ENCODE measurements at places on chromosomes 6 and 20. TPM values are rescaled to one million over a fixed set of nuclear protein-coding genes. Genes with fewer than 3 reads are reported as not detected.

The BTNL2 gene
- total RNA-seq = not detected

DNA sequence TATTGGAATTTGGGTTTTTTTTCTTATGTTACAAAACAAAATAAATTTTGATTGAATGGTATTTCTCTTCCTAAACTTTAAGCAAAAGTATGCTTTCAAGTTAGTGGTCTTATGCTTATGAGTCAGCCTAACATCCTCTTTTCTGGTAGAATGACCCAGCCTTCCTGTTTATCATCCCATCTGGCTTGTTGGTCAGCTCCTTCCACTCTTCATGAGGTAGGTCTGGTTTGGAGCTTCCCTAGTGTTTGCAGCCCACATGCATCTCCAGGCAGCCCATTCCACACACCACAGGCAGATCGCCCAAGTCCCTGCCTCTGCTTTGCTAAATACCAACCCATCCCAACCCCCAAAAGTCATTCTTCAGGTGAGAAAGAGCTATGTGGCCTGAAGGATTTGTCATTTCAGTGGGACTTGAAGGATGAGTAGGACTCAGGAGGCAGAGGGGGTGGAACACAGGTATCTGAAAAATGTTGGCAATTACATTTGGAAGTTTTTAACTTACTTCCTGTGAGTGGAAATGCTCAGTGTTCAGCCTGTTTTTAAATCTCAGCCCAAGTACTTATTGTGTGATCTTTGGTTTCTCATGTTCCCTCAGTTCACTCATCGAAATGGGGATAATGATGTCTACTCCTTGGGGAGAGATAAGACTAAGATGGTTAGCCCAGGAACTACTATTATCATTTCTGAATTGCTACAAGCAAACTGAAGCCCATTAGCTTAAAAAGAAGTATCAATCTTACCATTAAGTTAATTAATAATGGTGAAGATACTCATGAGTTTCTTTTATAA lies 294.0 kb downstream of the ADGB start:
- no peak for DNase-seq
- peaks cover 13% of the 10 kb centered on the region for H3K27me3 ChIP-seq
- H3K4me3 ChIP-seq = no peak overlapping the region
- H3K4me1 ChIP-seq = peaks cover 12% of the 10 kb centered on the region
- H3K36me3 ChIP-seq = no peaks in the 10 kb centered on the region

The OVOL2 gene
- 0.25 TPM for total RNA-seq

DNA sequence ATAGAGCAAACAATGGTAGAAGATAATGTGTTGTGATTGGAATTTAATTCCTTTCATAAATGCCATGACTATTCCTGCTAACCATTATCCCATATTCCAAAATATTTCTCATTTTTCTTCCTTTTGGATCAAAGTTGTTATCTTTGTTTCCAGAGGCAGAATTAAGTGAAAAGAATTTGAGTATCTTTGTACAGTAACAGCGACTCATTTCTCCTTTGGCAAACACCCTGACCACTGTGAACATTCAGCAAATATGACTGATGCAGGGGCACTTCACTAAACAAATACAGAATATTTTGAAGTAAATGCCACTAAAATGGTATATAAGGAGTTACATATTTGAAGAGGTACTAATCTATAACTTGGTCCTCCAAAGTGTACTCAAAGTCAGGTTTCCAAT lies 105.0 kb upstream of the LAMP5 start:
- DNase-seq = no peak
- H3K27me3 ChIP-seq = no peaks in the 10 kb centered on the region
- H3K36me3 ChIP-seq = no peaks in the 10 kb centered on the region
- no peak overlapping the region for H3K27ac ChIP-seq
- H3K4me1 ChIP-seq = no peaks in the 10 kb centered on the region
- H3K4me3 ChIP-seq = no peak overlapping the region

DNA sequence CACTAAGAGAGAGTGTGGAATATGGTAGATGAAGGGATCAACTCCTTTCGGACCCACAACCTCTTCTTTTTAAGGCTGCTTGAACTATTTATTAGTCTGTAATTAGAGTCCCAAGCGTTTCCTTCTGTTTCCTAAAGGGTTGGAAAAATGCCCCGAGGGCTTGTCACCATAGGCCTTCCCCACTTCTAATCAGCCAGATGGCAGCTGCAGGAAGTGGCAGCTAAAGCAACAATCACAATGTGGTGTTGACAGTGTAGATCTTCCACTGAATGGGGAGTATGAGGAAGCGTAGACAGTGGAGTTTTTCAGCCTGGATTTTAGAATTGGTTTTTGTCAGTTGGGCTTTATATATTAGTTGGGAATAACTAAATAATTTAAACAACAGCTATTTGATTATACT lies 40.6 kb downstream of the SLC35D3 start:
- H3K27ac ChIP-seq = no peak overlapping the region
- DNase-seq = no peak
- H3K4me1 ChIP-seq = no peaks in the 10 kb centered on the region
- H3K4me3 ChIP-seq = no peak overlapping the region
- no peaks in the 10 kb centered on the region for H3K36me3 ChIP-seq

GRCh38 chr20:48603819-48604405 lies 223.9 kb downstream of the PREX1 start:
- H3K27me3 ChIP-seq = no peaks in the 10 kb centered on the region
- peaks cover 1% of the 10 kb centered on the region for H3K4me1 ChIP-seq
- no peak overlapping the region for H3K27ac ChIP-seq
- no peak overlapping the region for H3K4me3 ChIP-seq

GRCh38 chr6:31729979-31730630 lies 1.0 kb upstream of the DDAH2 start:
- DNase-seq = peak; percentile 69
- H3K36me3 ChIP-seq = peaks cover 79% of the 10 kb centered on the region
- peak overlapping the region; percentile 70 for H3K27ac ChIP-seq
- peaks cover 79% of the 10 kb centered on the region for H3K4me1 ChIP-seq
- H3K4me3 ChIP-seq = peak overlapping the region; percentile 88

The ISM1 gene
- not detected for total RNA-seq

GRCh38 chr20:6974838-6975237 lies 207.4 kb downstream of the BMP2 start:
- no peaks in the 10 kb centered on the region for H3K4me1 ChIP-seq
- no peaks in the 10 kb centered on the region for H3K36me3 ChIP-seq
- H3K27me3 ChIP-seq = no peaks in the 10 kb centered on the region
- no peak overlapping the region for H3K4me3 ChIP-seq

The PRPH2 gene
- total RNA-seq = not detected

DNA sequence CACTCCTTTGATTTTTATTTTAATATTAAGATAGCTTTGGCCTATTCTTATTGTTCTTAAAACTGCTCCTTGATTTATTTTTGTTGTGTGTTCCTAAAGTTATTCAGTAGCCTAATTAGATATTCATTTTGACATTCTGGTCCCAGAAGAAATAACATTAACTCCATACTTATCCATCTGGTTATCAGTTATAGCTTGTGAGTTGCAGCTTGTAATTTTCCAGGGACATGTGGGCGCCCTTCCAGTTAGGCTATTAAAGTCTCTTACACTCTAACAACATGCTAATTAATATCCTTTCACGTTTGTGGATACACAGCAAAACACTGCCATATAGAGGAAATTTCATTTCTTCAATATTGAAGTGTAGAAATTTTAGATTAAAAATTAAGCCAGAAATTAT lies 987.5 kb downstream of the HACE1 start:
- no peak overlapping the region for H3K27ac ChIP-seq
- no peak overlapping the region for H3K4me3 ChIP-seq
- DNase-seq = no peak
- H3K4me1 ChIP-seq = no peaks in the 10 kb centered on the region

The ZSCAN9 gene
- 5.6 TPM for total RNA-seq

The CTCFL gene
- total RNA-seq = not detected

The FAM162B gene
- not detected for total RNA-seq

The KCNQ2 gene
- not detected for total RNA-seq

DNA sequence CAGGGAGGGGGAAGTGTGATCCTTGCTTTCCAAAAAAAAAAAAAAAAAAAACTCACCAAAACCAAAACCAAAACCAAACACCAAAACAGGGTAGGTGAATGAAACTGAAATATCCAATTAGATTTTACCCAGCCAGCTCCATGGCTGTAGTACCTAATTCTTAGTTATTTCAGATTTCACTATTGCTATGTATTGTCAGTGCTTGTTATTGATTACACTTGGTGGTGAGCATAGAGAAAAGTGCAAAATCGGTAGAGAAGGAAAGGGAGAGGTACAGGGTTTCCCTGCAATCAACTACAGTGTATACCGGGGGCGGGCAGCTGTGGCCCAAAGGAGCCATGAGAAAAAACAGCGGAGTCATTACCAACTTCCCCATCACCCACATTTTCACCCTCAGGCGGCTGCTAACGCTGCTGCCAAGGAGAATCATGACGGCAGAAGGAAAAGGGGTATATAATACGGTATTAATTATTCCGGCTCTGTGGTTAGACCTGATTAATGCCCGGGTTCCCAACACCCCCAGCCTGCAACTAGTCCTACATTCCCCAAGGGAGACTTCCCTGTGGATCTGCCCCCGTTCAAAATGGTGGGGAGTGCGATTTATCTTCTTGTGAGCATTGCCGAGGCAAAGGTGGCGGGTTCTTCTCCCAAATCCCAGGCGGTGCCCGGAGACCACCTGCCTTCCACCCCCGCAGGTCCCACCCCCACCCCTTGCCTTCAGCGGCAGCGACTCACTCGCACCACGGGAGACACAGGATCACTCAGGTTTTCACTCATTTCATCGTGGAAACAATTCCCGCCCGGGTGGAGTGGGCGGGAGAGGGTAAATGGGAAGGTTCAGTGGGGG lies at the start of gene C6orf62:
TSS of gene C6orf62 (minus strand) at position 30 of the 847 bp plus-strand sequence. CDS start 486 bp downstream, outside the sequence.
- H3K36me3 ChIP-seq = peaks cover 58% of the 10 kb centered on the region
- H3K4me3 ChIP-seq = peak within 1 kb of the TSS; percentile 99
- peaks cover 44% of the 10 kb centered on the region for H3K4me1 ChIP-seq
- DNase-seq = peak; percentile 64

GRCh38 chr20:39039261-39039660 lies 77.1 kb downstream of the DHX35 start:
- H3K4me3 ChIP-seq = no peak overlapping the region
- DNase-seq = no peak
- no peaks in the 10 kb centered on the region for H3K4me1 ChIP-seq
- H3K27ac ChIP-seq = no peak overlapping the region

The PDE10A gene
- not detected for total RNA-seq

- no peak for DNase-seq
- H3K4me3 ChIP-seq = no peak overlapping the region
- no peak overlapping the region for H3K27ac ChIP-seq
- H3K27me3 ChIP-seq = no peaks in the 10 kb centered on the region
Measured at GRCh38 chr6:169073311-169073710, 180.3 kb downstream of the THBS2 start.

- H3K27me3 ChIP-seq = peaks cover 12% of the 10 kb centered on the region
- no peaks in the 10 kb centered on the region for H3K36me3 ChIP-seq
- H3K27ac ChIP-seq = no peak overlapping the region
- no peaks in the 10 kb centered on the region for H3K4me1 ChIP-seq
- H3K4me3 ChIP-seq = no peak overlapping the region
- DNase-seq = no peak
Measured at GRCh38 chr6:156707818-156708217, 69.4 kb upstream of the ARID1B start.

GRCh38 chr6:163085861-163086623 lies 328.5 kb upstream of the QKI start:
- no peak for DNase-seq
- no peaks in the 10 kb centered on the region for H3K36me3 ChIP-seq
- no peaks in the 10 kb centered on the region for H3K4me1 ChIP-seq

The NKX2-2 gene
- total RNA-seq = not detected

GRCh38 chr6:44681761-44682160 lies 294.3 kb downstream of the CDC5L start:
- no peaks in the 10 kb centered on the region for H3K36me3 ChIP-seq
- H3K27ac ChIP-seq = no peak overlapping the region
- no peak for DNase-seq
- no peaks in the 10 kb centered on the region for H3K4me1 ChIP-seq
- H3K27me3 ChIP-seq = no peaks in the 10 kb centered on the region
- no peak overlapping the region for H3K4me3 ChIP-seq

The ZNF311 gene
- 0.53 TPM for total RNA-seq

- no peaks in the 10 kb centered on the region for H3K4me1 ChIP-seq
- no peak overlapping the region for H3K4me3 ChIP-seq
- H3K27me3 ChIP-seq = peaks cover 44% of the 10 kb centered on the region
- DNase-seq = no peak
- no peaks in the 10 kb centered on the region for H3K36me3 ChIP-seq
- H3K27ac ChIP-seq = no peak overlapping the region
Measured at GRCh38 chr6:41228616-41229015, 467 bp downstream of the TREML4 start.

DNA sequence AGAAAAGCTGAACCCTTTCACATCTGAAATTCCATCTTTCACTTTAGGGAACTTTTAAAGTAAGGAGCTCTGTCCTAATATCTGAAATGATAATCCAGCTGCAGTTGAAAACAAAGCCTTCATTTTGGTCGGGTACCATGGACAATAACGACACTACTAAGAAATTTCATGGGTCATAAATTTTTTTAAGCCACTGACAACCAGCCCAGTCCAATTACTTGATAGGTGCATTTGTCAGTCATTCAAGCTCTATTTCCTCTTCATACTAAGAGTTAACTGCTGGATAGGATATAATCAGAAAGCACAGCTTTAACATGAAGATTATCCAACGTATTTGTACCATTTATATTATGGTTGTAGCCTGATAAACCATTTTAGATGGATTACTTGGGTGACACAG lies 52.5 kb downstream of the MMUT start:
- H3K4me3 ChIP-seq = no peak overlapping the region
- no peaks in the 10 kb centered on the region for H3K4me1 ChIP-seq
- no peaks in the 10 kb centered on the region for H3K36me3 ChIP-seq
- no peaks in the 10 kb centered on the region for H3K27me3 ChIP-seq
- DNase-seq = no peak

GRCh38 chr20:32877507-32877906 lies 18.8 kb downstream of the EFCAB8 start:
- H3K27me3 ChIP-seq = no peaks in the 10 kb centered on the region
- no peaks in the 10 kb centered on the region for H3K4me1 ChIP-seq
- H3K27ac ChIP-seq = no peak overlapping the region
- H3K4me3 ChIP-seq = no peak overlapping the region

- peaks cover 21% of the 10 kb centered on the region for H3K27me3 ChIP-seq
- no peak overlapping the region for H3K4me3 ChIP-seq
- no peaks in the 10 kb centered on the region for H3K36me3 ChIP-seq
- no peak for DNase-seq
Measured at GRCh38 chr6:99362678-99363268, 13.3 kb upstream of the FAXC start.

The TREML1 gene
- total RNA-seq = not detected

DNA sequence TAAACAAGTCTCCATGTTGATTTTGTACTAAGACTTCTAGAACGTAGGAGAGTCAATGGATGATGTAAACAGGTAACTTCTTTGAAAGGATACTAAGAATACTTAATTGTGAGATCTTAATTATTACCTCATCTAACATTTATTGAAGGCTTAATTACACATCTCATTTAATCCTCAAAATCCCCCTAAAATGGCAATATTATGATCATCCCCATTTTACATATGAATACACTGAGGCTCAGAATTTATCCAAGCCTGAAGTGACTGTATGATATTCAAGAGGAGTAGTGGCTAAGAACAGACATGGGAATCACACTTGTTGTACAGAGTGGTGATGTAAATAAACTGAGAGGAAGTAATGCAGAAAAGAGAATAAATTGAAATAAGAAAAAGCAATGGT lies 22.9 kb downstream of the NOL7 start:
- H3K36me3 ChIP-seq = peaks cover 62% of the 10 kb centered on the region
- H3K27ac ChIP-seq = no peak overlapping the region
- DNase-seq = no peak
- H3K4me3 ChIP-seq = no peak overlapping the region
- peaks cover 27% of the 10 kb centered on the region for H3K4me1 ChIP-seq

- H3K27me3 ChIP-seq = no peaks in the 10 kb centered on the region
- no peaks in the 10 kb centered on the region for H3K4me1 ChIP-seq
- no peak for DNase-seq
- H3K27ac ChIP-seq = no peak overlapping the region
- no peaks in the 10 kb centered on the region for H3K36me3 ChIP-seq
Measured at GRCh38 chr6:167937948-167938911, 59.2 kb upstream of the KIF25 start.
